ENCODE measurements at places on chromosomes 2 and 18.

DNA sequence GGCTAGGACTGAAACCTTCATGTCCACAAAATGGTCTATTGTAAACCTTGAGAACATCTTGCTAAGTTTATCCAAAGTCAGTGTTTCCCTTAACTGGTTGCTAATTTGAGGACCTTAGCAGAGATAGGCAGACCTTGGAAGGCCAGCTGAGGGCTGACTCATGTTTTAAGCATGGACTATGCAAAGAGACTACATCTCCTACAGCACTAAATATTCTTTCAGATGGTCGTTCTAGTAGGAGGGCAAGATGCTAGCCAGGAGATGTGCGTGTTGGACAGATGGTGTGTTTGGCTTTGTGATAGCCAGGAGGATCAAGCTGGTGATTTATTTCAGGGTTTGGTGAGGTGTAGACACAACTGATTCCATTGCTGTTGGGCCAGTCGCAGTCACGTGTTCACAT, 75.8 kb downstream of the NRP2 start:
- DNase-seq = no peak
- H3K27ac ChIP-seq = no peak overlapping the region
- H3K36me3 ChIP-seq = no peaks in the 10 kb centered on the region
- no peaks in the 10 kb centered on the region for H3K27me3 ChIP-seq

- H3K4me1 ChIP-seq = peaks cover 7% of the 10 kb centered on the region
- DNase-seq = no peak
- H3K27me3 ChIP-seq = no peaks in the 10 kb centered on the region
- no peak overlapping the region for H3K27ac ChIP-seq
- H3K4me3 ChIP-seq = no peak overlapping the region
Measured at GRCh38 chr2:38599706-38600105, 3.0 kb downstream of the HNRNPLL start.

DNA sequence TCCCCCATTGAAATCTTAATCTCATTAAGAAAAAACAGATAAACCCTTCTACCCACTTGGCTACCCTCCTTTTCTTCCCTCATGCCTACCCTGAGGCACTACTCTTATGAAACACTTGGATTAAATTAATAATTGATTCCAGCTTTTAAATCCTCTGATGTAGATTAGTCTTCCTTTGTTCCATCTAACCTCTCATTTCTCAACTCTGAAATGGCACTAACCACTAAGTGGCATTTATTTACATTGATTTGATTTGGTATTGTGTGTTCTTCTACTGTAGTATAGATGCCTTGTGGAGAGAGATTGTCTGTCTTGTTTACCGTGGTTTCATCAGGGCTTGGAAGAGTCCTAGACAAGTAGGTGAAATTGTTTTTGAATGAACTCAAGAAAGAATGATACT, 26.7 kb downstream of the ITGA4 start:
- DNase-seq = no peak
- H3K27me3 ChIP-seq = no peaks in the 10 kb centered on the region
- H3K36me3 ChIP-seq = peaks cover 48% of the 10 kb centered on the region
- no peak overlapping the region for H3K4me3 ChIP-seq
- H3K4me1 ChIP-seq = no peaks in the 10 kb centered on the region

GRCh38 chr2:227853765-227854271, 17.6 kb upstream of the DAW1 start:
- H3K36me3 ChIP-seq = no peaks in the 10 kb centered on the region
- no peak for DNase-seq
- H3K4me1 ChIP-seq = no peaks in the 10 kb centered on the region
- H3K27me3 ChIP-seq = no peaks in the 10 kb centered on the region

- no peaks in the 10 kb centered on the region for H3K27me3 ChIP-seq
- H3K4me3 ChIP-seq = no peak overlapping the region
- H3K27ac ChIP-seq = no peak overlapping the region
- H3K4me1 ChIP-seq = no peaks in the 10 kb centered on the region
Measured at GRCh38 chr18:27202741-27203140, 17.6 kb upstream of the CHST9 start.

- H3K36me3 ChIP-seq = peaks cover 21% of the 10 kb centered on the region
- no peaks in the 10 kb centered on the region for H3K4me1 ChIP-seq
- no peak overlapping the region for H3K4me3 ChIP-seq
- H3K27me3 ChIP-seq = no peaks in the 10 kb centered on the region
- DNase-seq = no peak
Measured at GRCh38 chr2:159737292-159737916, 25.1 kb downstream of the MARCHF7 start.

DNA sequence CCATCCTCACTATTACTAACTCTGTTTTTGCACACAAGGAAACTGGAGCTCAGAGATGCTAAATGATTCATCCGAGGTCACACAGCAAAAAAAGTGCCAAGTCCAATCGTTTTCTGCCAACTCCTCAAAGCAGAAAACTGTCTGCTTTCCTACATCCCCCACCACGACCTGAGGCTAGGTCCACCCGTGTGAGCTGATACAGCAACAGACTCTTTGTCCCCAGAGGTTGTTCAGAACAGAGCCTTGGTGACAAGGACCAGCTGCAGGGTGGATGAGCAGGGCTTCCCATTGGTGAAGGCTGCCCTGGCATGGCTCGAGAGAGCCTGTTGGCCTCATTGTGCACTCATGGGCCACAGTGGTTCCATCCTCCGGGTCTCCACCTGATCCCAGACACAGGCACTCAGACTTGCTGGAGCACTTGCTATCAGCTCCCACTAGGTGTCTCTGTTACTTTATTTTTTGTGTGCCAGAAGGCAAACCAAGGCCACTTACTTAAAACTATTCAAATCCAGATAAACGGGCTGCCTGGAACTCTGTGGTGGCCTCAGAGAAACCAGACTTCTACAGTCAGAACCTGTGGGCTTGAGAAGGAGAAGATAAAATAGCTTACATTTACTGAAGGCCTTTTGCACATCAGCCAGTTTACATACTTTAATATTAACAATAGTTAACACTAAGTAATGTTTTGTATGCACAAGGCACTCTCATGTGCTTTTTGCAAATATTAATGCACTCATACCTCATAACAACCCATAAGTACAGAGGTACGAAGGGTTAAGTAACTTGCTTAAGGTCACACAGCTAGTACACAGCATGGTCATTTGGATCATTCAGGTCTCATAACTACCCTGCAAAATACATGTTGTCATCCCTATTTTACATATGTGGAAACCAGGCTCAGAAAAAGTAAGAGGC, 62.9 kb upstream of the CTIF start:
- no peak overlapping the region for H3K27ac ChIP-seq
- peak; percentile 67 for DNase-seq
- no peaks in the 10 kb centered on the region for H3K27me3 ChIP-seq
- no peaks in the 10 kb centered on the region for H3K36me3 ChIP-seq
- no peak overlapping the region for H3K4me3 ChIP-seq

GRCh38 chr2:234986390-234986789, 34.6 kb downstream of the SH3BP4 start:
- no peaks in the 10 kb centered on the region for H3K36me3 ChIP-seq
- no peak for DNase-seq
- H3K4me3 ChIP-seq = no peak overlapping the region
- no peaks in the 10 kb centered on the region for H3K4me1 ChIP-seq

DNA sequence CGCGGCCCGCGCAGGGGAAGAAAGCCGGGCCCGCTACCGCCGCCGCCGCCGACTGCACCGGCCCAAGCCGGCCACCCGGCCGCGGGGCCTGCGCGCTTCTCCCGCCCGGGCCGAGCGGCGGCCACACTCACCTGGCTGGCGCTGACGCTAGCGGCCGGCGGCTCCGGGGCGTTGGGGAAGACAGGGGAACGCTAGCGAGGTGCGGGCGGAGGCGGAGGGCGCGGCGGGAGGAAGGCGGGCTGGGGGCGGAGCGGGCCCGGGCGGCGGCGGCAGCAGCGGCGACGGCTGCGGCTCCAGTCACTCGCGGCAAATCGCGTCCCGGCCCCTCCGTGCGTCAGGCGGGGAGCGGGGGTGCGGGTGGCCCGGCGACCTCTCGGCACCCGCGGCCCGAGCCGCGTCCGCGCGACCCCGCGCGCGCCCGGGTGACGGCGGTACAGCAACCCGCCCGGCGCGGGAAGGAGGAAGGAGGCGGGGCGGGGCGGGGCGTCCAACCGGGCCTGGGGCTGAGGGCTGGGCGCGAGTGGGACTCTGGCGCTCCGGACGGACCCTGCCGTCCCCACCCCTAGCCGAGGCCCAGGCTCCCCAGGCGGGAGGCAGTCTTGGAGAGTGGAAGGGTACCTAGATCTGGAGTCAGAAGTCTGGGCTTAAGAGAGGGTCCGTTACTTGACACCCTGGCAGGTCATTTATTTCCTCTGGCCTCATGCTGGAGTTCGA, at the start of gene SESTD1:
SESTD1 (minus strand) TSS at position 465 of the 714 bp plus-strand sequence. CDS start 72,991 bp downstream, outside the sequence.
- H3K27me3 ChIP-seq = 0 out of 2 replicates have a peak, but pooled peaks cover 3% of the 10 kb centered on the region
- H3K36me3 ChIP-seq = no peaks in the 10 kb centered on the region
- no peak within 1 kb of the TSS for H3K27ac ChIP-seq
- H3K4me1 ChIP-seq = peaks cover 7% of the 10 kb centered on the region

DNA sequence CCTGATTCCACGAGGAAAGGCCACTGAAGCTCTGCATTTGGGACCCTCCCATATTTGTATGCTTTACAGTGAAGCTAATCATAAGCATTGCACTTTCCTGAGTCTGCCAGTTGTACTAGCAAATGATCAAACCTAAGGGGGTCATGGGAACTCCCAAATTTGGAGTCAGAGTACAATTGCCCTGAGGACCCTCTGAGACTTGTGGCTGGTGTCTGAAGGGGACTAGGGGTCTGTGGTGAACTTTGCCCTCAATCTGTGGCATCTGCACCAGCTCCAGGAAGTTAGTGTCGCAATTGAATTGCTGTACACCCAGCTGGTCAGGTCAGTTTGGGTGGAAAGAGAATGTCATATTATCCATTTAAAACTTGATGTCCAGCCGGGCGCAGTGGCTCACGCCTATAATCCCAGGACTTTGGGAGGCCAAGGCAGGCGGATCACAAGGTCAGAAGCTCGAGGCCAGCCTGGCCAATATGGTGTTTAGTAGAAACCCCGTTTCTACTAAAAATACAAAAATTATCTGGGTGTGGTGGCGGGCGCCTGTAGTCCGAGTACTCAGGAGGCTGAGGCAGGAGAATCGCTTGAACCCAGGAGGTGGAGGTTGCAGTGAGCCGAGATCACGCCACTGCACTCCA, 18.1 kb downstream of the SOWAHC start:
- H3K36me3 ChIP-seq = no peaks in the 10 kb centered on the region
- peaks cover 17% of the 10 kb centered on the region for H3K4me1 ChIP-seq
- H3K27me3 ChIP-seq = no peaks in the 10 kb centered on the region
- no peak overlapping the region for H3K27ac ChIP-seq

DNA sequence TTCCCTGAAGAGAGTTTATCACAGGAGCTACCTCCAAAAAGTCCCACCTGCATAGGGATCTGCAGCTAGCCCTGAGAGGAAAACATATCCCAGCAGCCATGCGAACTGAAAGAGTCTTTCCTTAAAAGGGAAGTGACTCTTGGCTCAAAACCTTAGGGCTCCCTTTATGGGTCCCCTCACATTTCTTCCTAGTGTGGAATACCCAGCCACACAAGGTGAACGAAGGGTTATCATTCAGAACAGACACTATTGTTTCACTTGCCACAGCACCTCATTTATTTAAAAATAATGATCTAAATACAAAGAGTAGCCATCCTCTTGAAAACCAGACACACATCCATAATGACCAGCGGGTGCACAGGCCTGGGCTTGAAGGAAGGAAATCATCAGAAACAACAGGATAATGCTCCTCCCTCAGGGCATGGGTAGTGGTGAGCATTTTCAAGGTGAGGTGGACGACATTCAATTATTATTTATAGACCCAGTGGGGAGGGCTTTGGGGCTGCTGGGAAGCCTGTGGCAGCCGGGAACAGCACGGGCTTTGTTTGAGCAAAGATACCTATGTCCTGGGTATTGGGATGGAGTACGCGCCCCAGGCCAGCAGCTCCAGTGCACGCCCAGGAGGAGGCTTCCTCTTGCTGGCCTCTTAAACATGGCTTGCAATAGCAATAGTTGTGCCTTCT, 119.0 kb upstream of the ITGA6 start:
- H3K4me1 ChIP-seq = no peaks in the 10 kb centered on the region
- DNase-seq = no peak
- no peaks in the 10 kb centered on the region for H3K27me3 ChIP-seq
- no peak overlapping the region for H3K4me3 ChIP-seq

GRCh38 chr18:49562481-49563129, 748 bp downstream of the LIPG start:
- no peak overlapping the region for H3K27ac ChIP-seq
- peaks cover 26% of the 10 kb centered on the region for H3K27me3 ChIP-seq
- H3K4me1 ChIP-seq = peaks cover 13% of the 10 kb centered on the region
- H3K36me3 ChIP-seq = no peaks in the 10 kb centered on the region

- no peaks in the 10 kb centered on the region for H3K36me3 ChIP-seq
- peaks cover 15% of the 10 kb centered on the region for H3K4me1 ChIP-seq
- H3K4me3 ChIP-seq = peak overlapping the region; percentile 72
- H3K27ac ChIP-seq = peak overlapping the region; percentile 96
- DNase-seq = no peak
Measured at GRCh38 chr2:120231564-120231973, 8.4 kb upstream of the TMEM185B start.

DNA sequence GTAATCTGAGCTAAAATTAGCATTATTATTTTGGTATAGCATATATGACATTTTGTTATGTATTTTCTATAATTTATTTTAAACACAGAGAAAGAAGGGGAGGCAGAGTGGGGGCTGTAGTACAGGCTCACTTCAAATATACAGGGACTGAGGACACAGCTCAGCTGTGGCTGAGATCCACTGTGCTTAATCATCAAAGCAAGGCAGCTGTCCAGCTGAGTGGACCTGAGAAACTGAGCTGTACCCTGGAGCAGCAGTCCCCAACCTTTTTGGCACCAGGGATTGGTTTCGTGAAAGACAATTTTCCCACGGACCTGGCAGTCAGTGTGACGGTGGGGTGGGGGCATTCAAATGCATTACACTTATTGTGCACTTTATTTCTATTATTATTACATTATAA, 687.2 kb downstream of the RNF144A start:
- H3K4me1 ChIP-seq = no peaks in the 10 kb centered on the region
- H3K27me3 ChIP-seq = no peaks in the 10 kb centered on the region
- no peaks in the 10 kb centered on the region for H3K36me3 ChIP-seq
- no peak overlapping the region for H3K4me3 ChIP-seq
- no peak overlapping the region for H3K27ac ChIP-seq
- no peak for DNase-seq

- no peak overlapping the region for H3K27ac ChIP-seq
- H3K36me3 ChIP-seq = no peaks in the 10 kb centered on the region
- H3K4me3 ChIP-seq = no peak overlapping the region
Measured at GRCh38 chr2:66460031-66460430, 25.1 kb downstream of the MEIS1 start.

DNA sequence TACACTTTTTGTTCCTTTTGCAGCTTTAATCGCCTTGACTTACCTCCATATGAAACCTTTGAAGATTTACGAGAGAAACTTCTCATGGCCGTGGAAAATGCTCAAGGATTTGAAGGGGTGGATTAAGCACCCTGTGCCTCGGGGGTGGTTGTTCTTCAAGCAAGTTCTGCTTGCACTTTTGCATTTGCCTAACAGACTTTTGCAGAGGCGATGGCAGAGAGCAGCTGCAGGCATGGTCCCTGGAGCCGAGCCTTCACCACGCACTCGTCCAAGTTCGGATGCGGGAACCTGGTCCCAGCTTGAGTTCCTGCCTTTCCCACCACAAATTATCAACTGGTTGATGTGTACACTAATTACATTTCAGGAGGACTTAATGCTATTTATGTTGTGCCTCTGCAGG, 232.7 kb downstream of the ALPK2 start:
- no peak overlapping the region for H3K4me3 ChIP-seq
- H3K27ac ChIP-seq = no peak overlapping the region
- no peak for DNase-seq
- no peaks in the 10 kb centered on the region for H3K36me3 ChIP-seq

- peak; percentile 41 for DNase-seq
- H3K4me1 ChIP-seq = peaks cover 4% of the 10 kb centered on the region
- no peak overlapping the region for H3K4me3 ChIP-seq
- no peaks in the 10 kb centered on the region for H3K36me3 ChIP-seq
- no peaks in the 10 kb centered on the region for H3K27me3 ChIP-seq
- H3K27ac ChIP-seq = no peak overlapping the region
Measured at GRCh38 chr18:32891130-32891529, 118.3 kb upstream of the KLHL14 start.
